ENCODE measurements at places on chromosomes 6 and 20.

GRCh38 chr6:139343052-139343750 is 31.2 kb downstream of the CITED2 start:
- DNase-seq, result peak; percentile 73

- no peak for DNase-seq
Measured at GRCh38 chr6:70303034-70303525, at the start of gene COL9A1. Gene COL9A1 (minus strand): TSS chr6:70303084. CDS start chr6:70302924, 160 bp downstream.

DNA sequence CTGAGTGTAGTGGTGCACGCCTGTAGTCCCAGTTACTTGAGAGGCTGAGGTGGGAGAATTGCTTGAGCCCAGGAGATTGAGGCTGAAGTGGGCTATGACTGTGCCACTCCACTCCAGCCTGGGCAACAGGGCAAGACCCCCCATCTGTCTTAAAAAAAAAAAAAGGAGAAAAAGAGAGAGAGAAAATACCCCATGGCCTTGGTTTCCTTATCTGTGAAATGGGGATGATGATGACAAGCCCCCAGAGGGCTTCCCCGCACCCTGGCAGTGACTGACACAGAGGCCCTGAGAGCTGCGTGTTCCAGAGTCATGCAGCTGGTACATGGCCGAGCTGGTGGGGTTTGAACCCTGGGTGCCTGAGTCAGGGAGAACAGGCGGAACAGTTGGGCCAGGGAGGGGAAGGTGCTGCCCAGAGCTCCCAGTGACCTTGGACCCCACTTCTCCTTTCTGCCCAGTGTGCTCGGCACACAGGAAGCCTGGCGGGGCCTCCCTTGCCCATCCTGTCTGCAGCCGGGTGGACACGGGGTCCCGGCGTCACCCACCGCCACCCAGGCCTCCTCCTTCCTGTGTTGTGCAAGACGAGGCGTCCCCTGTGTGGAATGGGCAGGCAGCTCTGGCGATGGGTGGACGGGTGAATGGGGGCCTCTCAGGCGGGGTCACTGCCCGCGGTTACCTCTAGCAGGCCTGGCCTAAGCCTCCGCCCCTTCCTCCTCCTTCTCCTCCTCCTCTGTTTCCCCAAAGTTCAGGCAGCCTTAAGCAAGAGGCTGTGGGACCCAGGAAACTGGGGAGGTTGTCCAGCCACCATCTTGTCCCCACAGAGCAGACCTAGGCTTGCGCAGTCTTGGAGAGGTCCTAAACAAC is 84.2 kb downstream of the CEBPB start:
- DNase-seq, result peak; percentile 99

DNA sequence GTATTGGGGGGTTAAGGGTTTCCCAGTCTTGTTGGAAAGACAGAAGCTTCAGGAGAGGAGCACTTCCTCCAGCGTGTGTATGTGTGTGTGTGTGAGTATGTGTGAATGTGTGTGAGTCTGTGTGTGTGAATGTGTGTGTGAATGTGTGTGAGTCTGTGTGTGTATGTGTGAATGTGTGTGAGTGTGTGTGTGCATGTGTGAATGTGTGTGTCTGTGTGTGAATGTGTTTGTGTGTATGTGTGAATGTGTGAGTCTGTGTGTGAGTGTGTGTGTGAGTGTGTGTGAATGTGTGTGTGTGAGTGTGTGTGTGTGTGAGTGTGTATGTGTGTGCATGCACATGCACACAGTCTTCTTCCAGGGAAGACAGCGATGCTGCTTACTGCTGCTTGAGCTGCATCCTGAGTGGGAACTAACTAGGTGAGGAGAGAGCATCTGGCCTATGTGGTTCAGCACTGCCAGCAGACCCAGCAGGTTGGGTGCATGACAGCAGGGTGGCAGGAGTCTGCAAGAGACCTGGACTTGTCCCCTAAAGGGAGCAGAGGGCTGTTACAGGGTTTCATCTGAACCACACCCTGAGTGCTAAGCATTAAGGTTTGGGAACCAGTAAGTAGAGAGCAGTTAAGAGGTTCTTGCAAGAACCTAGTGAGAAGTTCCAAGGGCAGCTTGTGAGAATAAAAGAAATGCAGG is 22.7 kb upstream of the CCND3 start:
- no peak for DNase-seq

GRCh38 chr6:489001-489400 is 97.4 kb downstream of the IRF4 start:
- DNase-seq, result no peak

DNA sequence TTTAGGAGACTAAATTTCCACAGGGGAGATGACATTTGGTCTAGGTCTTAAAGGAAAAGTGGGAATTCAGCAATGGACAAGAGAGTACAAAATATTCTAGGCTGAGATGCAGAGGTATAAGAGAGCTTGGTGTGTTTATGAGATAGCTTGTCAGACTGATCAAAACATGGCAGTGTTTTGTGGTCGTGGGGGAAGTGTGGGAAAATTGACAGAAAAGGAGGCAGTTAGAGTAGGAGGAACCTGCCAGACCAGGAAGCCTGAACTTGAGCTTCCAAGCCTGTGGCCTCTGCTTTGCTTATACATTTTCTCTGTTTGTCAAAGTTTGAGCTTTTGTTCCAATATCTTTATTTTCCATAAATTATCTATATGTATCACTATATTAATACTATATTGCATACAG is 69.5 kb upstream of the MAP3K7 start:
- DNase-seq, result no peak

DNA sequence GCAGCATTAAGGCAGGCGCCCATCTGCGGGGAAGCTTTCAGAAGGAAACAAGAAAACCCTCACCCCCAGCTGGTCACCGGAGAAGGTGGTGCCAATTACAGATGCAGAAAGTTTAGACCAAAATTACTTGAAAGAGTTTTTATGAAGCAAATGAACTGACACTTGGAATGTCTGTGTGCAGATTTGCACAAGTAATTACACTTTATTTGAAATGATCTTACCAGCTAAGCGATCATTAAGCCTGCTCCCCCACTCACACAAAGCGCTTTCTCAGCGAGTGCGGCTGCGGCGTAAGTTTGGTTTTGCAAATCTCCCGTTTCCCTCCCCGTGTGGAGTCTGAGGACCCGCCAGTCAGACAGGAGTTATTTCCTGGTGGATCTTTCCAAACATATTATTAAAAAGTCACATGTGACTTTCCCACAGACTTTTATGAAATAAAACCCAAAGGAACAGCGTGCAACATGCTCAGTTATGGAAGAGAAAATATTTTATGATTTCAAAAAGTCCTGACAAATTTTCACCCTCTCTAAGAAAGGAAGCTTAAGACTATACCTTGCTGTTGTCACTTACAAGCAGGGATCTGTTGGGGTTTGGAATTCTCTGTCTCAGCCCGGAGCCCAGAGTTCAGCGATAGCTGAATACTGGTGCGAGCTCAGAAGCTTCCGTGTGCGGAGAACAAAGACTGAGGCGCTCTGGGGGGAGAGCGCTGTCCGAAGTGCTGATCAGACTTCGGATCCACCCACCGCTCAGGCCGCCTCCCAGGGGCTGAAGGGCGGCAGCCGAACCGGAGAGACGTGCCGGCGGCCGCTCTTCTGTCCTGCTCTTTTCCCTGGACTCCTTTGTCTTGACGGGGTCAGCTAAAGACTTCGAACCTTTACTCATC is 2.7 kb upstream of the MYT1 start:
- peak; percentile 7 for DNase-seq
